Stimulated activated CD8-positive, alpha-beta memory T cell treated with anti-CD3 and anti-CD28 coated beads, Interleukin-7, amount 100 ng/mL, for 1 hour (primary cell): ENCODE measurements at places on chromosomes 5 and 9.

DNA sequence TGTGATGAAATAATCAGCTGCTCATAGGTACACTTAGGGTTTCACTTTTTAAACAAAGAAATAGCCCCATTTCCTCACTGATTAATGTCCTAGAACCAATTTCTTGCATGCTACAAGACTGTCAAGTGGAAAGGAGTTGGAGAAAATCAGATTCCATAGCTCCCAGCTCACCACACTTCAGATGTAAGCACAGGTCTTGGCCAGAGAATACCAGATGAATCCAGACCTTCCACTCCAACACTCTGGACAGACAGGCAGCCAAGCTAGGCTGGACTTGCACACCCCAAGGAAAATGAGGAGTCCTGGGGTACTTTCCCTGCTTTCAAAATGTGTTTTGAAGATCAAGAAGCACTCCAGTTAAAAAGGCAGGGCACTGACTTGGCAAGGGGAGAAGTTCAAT is 68.5 kb downstream of the KLHL3 start:
- DNase-seq: no peak

- no peak for DNase-seq
Observed at GRCh38 chr5:31100047-31100575, 93.4 kb upstream of the CDH6 start.

GRCh38 chr5:108661590-108662219 is 86.0 kb upstream of the FER start:
- no peak for DNase-seq

DNA sequence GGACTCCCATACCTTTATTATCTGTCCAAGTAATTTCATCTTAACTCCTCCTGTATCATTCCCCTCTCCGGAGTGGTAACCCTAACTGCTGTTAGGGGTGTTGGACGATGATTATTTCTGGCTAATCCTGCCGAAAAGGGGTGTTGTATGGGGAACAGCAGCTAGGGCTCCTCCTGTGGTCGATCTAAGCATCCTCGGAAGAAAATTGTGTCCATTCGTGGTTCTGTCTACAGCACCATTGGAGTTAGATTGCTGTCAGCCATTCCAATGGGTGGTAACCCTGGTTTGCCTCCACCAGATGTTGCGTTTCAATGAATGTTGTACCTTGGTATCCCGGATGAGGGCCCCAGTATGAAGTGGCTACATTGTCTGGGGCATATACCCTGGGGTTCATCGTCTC is 35.6 kb upstream of the LMNB1 start:
- no peak for DNase-seq

DNA sequence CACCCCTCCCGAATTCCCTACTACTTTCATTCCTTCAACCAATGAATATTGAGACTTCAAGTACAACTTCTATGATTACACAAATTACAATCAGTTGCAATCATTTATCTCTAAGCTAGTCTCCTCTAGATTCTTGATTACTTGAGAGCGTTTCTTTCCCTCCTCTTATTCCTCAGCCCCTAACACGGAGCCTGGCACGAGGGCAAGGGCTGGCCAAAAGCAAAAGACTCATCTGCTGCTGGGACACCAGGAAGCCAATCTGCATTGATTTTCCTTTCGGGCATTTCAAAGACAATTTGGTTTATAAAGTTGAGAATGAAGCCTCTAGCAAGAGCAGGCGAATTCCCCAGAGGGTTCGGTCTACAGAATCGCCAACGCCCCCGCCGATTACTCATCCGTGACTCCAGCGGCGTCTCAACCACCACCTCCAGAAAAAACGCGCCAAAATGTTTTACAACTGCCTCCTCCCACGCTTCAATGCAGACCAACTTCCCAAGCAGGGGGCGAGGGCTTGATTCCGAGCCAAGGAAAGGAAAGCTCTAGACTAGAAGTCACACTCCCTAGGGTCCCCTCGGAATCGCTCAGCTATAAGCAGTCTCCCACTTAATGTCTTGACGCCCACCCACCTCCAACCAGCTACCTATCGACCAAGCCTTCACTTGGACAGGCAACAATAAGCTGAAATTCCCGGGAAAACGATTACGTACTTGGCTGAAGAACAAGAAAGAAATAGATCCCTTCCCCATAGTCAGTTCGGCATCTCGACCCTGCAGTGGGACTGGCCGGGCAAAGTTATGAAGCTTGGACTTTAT is 1.5 kb downstream of the PCSK1 start:
- DNase-seq: no peak

- DNase-seq: no peak
Observed at GRCh38 chr9:124098141-124098905, 86.8 kb downstream of the LHX2 start.

DNA sequence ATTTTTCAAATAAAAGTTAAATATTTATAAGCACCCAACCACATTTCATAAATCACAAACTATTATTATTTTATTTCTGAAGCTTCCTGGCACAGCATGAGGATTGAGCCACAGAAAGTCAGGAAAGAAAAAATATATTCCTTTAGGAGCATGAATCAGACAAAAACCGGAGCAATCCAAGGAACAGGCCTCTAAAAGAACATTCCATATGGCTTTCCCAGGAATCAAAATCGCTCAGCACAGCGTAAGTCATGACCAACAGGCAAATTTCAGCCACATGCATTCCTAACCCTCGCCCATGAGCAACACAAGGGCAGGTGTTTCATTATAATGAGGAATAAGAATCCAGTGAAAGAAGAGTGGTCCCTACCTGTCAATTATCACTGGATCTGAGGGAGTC is 26.7 kb downstream of the EBF1 start:
- no peak for DNase-seq

GRCh38 chr5:27290172-27290571 is 251.8 kb upstream of the CDH9 start:
- no peak for DNase-seq

DNA sequence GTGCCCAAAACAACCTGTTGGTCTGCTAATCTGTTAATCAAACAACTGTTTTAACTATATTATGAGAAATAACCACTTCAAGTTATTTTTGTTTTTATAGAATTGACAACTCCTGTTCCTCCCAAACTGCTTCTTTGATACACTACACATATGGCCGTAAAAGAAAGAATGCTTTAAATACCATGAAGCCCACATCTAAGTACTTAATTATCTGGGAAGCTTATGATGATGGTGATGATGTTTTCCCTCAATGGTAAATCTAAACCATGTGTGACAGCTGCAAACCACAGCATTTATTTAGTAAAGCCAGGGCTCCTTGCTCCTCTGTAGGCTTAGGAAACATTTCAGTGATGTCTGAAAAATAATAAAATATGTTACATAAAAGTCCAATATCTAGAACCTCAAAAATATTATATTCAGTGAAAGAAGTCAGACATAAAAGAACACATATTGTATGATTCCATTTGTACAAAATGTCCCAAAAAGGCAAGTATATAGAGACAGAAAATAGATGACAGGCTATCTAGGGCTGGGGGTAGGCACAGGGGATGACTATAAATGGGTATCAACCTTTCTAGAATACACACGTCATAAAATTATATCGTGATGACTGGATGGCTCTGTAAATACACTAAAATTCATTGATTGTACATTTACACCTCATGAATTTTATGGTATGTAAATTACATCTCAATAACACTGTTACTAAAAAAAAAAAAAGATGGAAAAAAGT is 154.1 kb downstream of the EFNA5 start:
- DNase-seq: no peak

GRCh38 chr9:70901746-70902145 is 219.7 kb downstream of the TRPM3 start:
- DNase-seq: no peak

GRCh38 chr5:76403766-76404222 is 709 bp downstream of the IQGAP2 start:
- peak; percentile 30 for DNase-seq

GRCh38 chr5:139897342-139897741 is 101.7 kb downstream of the PSD2 start:
- no peak for DNase-seq

GRCh38 chr9:98230789-98231188 is 24.7 kb downstream of the TBC1D2 start:
- no peak for DNase-seq

DNA sequence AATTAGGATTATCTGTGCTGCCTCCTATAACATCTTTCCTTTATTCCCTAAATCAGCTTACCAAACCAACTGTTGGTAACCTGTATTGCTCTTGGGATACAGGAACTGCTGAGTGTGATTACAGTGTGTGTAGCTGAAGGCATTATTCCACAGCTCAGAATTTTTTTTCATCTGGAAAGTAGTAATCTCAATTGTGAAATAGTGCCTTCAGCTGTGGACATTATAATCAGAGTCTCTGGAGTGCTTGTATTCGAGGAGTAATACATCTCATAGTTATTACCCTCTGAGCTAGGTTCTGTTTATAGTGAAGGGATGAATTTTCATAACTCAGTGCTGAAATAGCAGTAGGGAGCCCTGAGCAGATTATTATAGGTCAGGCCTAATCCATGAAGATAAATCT is 199.5 kb downstream of the MAST4 start:
- DNase-seq: no peak

- DNase-seq: no peak
Observed at GRCh38 chr5:172123269-172123692, 64.7 kb downstream of the STK10 start.

DNA sequence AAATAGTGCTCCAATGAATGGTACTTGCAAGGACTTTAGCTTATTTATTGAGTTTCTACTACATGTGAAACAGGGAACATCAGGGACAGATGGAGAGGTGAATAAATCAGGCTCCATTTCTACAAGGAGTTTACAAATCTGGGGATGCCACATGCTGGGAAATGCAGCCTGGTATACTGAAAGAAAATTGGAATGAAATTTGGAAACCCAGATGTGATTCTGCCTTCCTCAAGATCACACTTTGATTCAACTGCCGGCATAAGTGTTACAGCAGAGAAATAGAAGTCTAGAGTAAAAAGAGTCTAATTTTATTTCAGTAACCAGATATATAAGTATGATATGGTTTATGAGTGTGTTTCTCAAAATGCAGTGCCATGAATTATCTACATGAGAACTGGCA is 1408.4 kb upstream of the C9orf72 start:
- DNase-seq: no peak

GRCh38 chr5:61719124-61719523 is 387.1 kb downstream of the ZSWIM6 start:
- DNase-seq: no peak

DNA sequence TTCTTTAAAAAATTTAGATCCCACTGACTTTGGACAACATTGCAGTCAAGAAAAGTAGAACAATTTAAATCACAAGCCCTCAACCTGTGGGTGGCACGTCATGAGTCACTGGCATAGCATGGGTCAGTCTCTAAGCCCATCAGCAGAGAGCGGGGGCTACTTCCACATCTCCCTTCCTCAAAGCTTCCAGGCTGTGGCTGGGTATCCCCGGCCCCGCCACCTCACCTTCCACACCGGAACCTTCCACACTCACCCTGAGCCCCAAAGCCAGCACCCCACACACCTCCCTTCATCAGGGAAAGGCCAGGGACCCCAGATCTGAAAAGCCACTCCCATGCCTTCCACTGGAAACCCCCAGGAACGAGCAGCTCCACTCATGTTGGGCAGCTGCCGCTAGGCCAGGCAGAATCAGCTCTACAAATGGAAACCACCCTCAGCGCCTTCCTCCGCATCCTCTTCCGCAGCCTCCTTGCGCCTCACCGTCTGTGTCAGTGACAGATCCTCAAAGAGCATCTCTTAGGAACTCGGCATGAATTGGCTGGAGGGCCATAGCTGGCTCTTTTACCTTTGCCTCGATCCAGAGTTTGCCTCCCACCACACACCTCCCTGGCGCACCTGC is 156.5 kb downstream of the ERCC6L2 start:
- DNase-seq: no peak

DNA sequence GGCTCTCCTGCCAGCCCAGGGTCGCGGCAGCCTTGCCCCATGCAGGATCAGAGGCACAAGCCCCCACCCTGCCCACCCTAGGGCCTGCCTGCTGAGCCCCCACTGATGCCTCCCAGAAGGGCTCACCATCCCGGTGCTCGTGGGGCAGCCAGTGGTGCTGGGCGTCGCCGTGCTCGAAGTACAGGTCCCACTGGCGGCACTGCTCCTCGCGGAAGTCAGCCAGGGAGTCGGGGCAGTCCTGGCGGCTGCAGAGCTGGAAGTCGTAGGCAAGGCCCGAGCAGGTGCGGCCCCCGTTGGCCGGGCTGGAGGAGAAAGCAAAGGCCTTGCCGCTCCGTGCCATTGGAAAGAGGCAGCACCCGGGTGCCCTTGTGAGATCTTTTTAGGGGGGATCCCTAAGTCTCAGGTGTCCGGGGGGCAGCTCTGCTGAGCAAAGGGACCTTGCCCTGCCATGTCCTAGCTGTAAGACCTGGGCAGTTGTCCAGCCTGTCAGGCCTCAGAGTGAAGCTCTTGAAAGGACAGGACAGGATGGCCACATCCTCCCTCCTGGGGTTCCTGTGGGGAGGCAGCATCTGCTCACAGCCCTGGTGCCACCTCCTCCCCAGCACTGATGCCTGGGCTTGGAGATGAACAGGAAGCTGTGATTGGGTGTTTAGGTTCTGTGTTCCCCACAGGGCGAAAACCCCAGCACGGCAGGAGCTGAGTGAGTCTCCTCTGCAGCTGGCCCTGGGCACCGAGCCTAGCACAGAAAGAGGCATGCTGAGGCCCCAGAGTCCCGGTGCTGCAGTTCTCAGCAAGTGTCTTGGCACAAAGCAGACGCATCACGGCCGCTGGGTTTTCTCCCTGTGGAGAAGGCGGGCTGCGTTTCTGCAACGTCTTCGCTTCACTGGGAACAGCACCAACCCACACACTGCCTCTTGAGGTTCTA is 77.7 kb downstream of the ZNF354C start:
- DNase-seq: no peak

- no peak for DNase-seq
Observed at GRCh38 chr9:13076616-13077015, 202.9 kb downstream of the MPDZ start.

DNA sequence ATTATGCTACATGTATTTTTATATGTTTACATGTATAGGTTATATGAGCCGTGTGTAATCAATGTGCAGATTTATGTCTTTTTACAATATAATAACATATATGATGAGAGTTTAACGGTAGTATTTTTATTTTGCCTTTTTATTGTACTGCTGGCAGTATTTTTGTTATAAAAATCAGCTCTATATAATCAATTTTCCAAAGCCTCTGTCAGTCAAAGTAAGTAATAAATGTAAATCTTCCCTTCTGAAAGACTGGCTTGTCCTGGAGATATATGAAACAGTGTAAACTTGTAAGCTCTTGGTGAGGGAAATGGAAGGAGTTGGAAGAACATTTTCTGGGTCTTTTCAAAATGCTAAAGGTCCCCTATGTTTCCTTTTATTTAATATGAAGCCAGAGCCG is 173.8 kb downstream of the SSBP2 start:
- DNase-seq: no peak

- DNase-seq: no peak
Observed at GRCh38 chr9:82920154-82920553, 142.8 kb downstream of the RASEF start.
